Trophoblast cell (in vitro differentiated cells and primary cell): ENCODE measurements at places on chromosomes 5 and 9.

DNA sequence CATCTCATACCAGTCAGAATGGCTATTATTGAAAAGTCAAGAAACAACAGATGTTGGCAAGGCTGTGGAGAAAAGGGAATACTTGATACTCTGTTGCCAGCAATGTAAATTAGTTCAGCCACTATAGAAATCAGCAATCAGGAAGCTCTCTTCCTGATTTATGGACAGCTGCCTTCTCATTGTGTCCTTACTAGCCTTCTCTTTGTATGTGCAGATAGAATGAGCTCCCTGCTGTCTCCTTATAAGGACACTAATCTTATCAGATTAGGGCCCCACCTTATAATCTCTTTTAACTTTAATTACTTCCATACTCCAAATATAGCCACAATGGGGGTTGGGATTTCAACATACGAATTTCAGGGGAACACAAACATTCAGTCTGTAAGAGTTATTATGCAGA lies 38.0 kb downstream of the KCNV2 start:
- DNase-seq = no peak

- peak; percentile 61 for DNase-seq
Measured at GRCh38 chr5:91072881-91073280, 310.2 kb downstream of the ARRDC3 start.

GRCh38 chr5:31846934-31847333 lies 208.0 kb downstream of the PDZD2 start:
- no peak for DNase-seq

DNA sequence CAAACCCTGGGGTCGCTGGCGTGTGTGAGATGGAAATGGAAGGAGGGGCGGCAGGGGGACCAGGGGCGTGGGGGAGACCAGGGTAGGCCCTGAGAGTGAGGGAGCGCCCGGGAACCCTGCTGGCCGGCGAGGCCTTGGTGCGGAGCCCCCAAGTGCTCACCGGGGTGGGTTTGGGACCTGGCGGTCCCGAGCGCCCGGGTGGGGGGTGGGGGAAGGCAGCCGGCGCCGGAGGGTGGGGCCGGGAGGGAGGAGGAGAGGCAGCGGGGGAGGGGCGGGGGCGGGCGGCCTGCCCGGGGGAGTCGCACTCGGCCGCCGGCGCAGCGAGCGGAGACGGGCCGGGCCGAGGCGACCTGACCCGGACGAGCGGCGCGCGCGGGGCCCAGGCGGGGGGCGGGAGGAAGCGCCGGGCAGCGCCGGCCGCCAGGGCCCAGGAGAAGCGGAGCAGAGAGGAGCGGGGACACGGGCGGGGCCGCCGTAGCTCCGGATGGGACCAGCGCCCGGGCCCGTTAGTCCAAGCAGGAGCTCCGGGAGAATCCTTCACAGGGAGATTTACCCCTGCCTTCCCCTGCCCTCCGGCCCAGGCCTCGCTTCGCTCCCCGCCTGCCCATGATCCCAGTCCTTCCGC lies at the start of gene NPR2:
Gene NPR2, plus strand, starts transcription at position 295 of the 625 bp plus-strand sequence. CDS start 818 bp downstream, outside the sequence.
- DNase-seq = peak; percentile 43

DNA sequence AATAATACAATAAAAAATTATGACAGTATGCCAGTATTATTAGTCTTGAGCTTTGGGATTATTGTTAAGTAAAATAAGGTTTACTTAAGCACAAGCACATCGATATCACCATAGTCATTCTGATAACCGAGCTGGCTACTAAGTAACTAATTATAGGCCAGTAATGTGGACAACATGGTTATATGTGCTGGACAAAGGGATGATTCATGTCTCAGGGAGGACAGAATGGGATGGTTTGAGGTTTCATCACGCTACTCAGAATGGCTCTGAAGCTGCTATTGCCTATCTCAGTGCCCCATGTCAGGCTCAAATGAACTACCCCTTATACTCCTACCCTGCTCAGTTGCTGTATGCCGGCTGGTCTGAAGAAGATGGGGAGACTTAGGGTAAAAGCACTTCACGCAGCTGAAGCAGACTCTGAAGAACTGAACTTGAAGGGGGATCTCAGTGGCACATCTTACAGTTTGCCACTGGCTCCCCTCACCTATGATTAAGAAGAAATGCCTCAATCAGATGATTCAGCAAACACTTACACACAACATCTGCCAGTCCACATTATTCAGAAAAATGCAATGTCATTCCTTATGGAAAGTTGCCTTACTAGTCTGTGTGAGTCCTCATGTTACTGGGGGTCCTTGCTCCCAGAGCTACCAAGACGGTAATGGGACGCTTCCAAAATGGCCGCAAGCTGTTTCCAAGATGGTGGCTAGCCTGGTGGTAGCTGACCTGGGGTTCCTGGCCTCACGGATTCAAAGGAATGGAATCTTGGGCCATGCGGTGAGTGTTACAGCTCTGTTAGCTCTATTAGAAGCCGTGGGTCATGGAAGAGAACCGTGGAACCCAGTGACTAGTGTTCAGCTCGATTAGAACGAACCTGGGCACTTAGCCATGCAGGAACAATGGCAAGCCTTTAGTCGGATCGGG lies 1098.6 kb downstream of the TAF11L14 start:
- DNase-seq = no peak

- DNase-seq = no peak
Measured at GRCh38 chr5:126987271-126987899, 43.0 kb downstream of the MARCHF3 start.

DNA sequence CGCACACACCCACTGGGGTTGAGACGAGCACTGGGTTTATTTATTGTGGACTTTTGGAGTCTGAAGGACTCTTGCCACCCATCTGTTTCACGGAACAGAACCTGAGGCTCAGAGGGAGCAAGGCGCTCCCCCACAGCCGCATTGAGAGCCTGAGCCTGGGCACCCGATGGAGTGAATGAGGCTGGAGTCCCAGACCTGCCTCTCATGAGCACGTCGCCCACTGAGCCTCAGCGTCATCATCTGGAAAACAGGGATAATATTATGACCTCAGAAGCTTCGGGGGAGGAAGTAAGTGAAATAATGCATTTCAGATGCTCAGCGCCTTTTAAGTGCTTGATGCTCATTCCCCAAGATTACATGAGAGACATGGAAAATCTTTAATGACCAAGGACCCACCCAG lies 5.5 kb downstream of the NEK6 start:
- DNase-seq = no peak
